ENCODE measurements at places on chromosomes 1 and 21.

DNA sequence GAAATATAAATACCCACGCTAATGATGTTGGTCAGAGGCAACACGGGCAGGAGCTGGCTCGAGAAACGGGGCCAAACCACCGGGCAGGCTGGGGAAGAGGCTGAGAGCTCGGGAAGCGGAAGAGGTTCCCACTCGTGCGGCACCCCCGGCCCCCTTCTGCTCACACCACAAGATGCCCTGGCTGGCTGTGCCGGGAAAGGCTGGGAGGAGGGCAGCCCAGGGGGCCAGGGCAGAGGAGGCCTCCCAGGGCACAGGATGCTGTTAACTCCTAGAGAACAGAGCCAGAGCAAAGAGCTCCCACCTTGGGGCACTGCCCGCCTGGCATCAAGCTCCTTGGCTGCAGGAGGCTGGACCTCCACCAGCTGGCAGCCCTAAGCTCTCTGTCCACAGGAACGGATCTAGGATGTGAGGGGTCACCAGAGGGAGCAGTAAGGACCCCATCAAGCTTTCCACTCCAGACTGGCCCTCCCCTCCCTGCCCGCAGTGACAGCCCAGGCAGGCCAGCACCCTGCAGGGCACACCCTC, 44.8 kb downstream of the CASZ1 start:
- no peak for DNase-seq

GRCh38 chr21:42495027-42495426, 997 bp downstream of the RSPH1 start:
- no peak for DNase-seq

DNA sequence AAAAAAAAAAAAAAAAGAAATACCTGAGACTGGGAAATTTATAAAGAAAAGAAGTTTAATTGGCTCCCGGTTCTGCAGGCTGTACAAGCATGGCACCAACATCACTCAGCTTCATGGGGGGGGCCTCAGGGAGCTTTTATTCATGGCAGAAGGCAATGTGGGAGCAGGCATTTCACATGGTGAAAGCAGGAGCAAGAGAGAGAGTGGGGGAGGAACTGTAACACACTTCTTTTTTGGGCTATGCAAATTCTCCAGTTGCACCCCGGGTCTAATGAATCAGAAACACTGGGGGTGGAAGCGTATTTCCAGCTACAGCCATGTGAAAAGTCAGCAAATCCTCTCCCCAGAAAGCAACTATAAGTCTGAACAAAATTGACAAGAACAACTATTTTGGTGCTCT, 11.8 kb upstream of the SOD1 start:
- DNase-seq: no peak

- DNase-seq: no peak
These were observed 109.9 kb downstream of the PCBP3 start for GRCh38 chr21:45753445-45753844.

GRCh38 chr1:207968521-207969009, 57.6 kb upstream of the CD34 start:
- no peak for DNase-seq

- no peak for DNase-seq
These were observed 14.3 kb downstream of the SMG5 start for GRCh38 chr1:156268336-156268735.

GRCh38 chr1:150152772-150153456, 3.2 kb downstream of the PLEKHO1 start:
- DNase-seq: no peak

DNA sequence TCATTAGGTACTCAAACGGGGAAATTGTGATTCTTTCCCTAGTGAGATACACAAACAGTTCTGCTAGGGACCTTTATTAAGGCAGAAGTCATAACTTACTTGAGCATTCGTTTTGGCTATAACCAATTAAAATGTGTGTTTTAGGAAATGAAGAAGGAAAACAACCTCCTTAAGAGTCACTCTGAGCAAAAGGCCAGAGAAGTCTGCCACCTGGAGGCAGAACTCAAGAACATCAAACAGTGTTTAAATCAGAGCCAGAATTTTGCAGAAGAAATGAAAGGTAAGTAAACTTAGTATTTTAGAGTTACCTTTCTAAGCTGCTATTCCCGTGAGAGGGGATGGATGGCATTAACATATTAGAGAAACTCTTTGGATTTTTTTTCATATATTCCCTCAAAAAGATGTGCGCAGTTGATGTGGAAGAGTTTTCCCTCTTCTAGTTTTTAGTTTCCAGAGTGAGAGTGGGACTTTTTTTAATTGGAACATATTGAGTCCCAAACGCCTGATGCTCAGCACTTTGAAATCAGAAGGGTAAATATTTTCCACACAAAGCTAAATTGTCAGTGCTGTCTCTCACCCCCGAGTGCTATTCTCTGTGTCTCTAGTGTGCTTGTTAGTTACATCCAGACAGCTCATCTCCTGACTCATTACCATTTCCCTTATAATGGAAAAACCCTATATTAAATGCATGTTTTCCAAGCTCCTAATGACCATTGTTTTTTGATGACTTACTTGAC, 34.9 kb downstream of the CENPF start:
- no peak for DNase-seq

- DNase-seq: no peak
These were observed 7.9 kb upstream of the GRHL3 start for GRCh38 chr1:24311234-24311633.

DNA sequence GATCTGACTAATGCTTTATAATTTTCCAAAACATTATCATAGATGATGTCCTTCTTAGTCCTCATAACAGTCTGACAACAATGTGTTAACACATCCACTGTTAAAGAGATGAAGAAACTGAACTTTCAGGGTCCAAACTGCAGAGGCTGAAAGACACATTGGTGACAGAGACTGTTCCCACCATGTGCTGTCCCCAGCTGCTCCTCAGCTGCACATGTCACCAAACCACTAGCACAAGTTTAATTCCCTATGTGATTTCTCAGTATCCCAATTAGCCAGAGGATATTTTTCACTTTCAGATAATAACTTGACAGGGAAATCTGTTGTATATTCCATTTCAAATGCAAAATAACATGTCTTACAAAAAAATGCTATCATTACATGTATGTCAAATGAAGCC, 24.6 kb downstream of the LAMC2 start:
- DNase-seq: no peak

DNA sequence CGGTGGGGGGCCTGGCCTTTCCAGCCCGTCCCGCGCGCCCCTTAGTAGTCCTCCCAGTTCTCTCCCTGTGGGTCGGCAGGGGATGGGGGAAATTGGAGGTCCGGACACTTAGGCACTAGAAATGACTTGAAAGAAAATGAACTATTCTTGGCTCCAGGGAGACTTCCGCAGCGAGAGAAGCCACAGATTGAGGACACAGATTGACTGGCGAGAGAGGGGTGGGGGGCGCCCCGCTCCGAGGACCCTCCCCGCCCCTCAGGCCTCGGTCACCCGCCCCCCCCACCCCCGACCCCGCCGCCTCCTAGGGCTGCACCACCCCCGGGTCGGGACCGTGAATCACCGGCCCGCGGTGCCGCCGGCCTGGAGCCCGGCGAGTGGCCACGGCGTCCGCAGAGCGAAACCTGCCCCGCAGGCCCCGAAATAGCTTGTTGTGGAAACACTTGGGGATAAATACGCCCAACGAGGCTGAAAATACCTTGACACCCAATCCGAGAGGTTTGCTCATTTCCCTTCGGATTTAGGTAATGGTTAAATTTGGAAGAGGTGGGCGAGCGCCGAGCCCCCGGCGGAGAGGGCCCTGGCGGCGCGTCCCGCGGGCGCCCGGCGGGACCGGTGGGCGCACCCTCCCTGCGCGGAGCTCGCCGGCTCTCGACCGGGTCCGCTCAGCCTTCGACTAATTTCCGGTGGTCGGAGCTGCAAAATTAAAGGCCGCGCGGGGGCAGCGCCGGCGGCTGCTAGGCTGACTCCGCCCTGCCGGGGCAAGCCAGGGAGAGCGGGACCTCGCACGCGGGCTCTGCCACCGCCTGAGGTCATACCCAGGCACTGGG, at the start of gene GFI1:
GFI1 (minus strand) TSS at position 675 of the 827 bp plus-strand sequence. CDS start 3,438 bp downstream, outside the sequence.
- peak; percentile 77 for DNase-seq

- DNase-seq: no peak
These were observed at the start of gene RORC for GRCh38 chr1:151831605-151832004. TSS of gene RORC (minus strand) at chr1:151831802. CDS start at chr1:151831764, 38 bp downstream.

DNA sequence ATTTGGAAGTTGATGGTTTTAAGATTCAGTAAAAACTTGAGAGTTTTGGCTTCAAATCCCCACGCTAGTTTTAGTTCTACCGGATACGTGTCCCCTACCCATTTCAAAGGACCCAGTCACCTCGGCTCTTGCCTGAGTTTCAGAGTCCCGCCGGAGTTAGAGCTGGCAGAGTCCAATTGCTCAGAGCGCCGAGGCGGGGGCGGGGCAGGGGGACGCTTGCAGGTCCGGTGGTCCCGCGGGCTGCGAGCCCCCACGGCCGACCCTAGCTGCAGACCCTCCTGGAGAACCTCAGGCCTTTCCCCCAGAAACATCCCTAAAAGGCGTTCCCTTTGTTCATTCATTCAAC, 765 bp upstream of the VPS45 start:
- no peak for DNase-seq

DNA sequence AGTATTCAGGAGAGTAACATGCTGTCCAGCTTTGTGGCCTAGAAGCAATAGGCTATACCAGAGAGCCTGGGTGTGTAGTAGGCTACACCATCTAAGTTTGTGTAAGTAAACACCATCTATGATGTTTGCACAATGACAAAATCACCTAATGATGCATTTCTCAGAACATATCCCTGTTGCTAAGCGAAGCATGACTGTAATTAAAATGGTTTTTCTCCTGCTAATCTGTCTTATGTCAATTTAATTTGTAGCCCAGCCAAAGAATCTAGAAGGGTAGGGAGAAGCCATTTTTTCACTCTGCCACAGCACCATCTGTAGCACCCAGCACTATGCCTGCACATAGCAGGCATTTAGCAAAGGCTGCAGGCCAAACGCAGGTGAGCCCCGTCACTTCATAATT, 2.0 kb upstream of the TTC24 start:
- no peak for DNase-seq

DNA sequence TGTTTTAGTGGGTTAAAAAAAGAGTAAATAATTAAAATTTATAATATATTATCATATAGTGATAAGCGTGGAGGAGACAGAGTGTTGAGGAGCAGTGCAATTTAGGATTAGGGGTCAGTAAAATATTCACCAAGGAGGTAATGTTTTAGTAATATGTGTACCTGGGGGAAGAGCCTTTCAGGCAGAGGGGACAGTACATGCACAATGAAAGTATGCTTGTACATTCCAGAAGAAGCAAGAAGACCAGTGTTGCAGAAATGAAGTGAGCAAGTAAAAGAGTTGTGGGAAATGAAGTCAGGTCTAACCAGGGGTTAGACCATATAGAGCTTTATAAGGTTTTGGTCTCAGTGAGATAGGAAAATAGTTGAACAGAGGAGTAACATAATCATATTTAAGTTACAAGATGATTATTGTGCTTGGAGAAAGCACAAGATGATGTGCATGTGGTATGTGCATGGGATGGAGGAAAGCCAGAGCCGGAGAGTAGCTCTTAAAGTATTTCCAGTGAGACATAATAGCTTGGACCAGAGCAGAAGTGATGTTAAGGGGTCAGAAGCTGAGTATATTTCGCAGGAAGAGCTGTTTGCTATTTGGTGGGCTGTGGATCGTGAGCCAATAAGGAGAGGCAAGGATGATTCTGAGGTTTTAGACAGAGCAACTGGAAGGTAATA, 44.8 kb downstream of the SNX7 start:
- DNase-seq: no peak
